ENCODE measurements at places on chromosomes 11 and 22.

GRCh38 chr11:613369-613968 is 2.3 kb downstream of the IRF7 start:
- DNase-seq, result no peak

GRCh38 chr11:77559686-77560401 is 29.9 kb upstream of the AQP11 start:
- no peak for DNase-seq

DNA sequence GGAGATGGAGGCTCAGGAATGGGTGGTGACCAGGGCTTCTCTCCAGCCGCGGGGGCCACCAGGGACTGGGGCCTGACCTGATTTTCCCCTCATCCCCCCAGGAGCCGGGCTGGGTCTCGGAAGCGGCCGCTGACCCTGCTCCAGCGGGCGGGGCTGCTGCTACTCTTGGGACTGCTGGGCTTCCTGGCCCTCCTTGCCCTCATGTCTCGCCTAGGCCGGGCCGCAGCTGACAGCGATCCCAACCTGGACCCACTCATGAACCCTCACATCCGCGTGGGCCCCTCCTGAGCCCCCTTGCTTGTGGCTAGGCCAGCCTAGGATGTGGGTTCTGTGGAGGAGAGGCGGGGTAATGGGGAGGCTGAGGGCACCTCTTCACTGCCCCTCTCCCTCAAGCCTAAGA is 3.8 kb downstream of the ZFPL1 start:
- no peak for DNase-seq

GRCh38 chr11:69104212-69104855 is 51.4 kb upstream of the SMIM38 start:
- no peak for DNase-seq

DNA sequence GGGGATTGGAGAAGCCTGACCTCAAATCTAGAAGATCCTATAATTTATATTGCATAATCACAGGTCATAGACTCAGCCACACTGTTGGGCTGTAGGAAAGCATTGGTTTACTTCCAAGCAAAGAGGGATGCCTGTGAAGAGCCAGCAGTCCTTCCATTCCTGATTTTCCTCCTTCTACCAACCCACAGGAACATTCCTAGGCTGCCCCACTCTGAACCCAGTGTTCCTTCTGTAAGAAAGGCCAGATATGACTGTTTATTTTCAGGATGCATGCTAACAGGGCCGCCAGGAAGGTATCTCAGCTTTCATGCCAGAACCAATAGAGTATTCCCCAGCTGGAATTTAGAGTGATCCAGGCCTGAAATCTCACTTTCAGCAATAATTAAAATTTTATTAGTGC is 197.1 kb downstream of the ETS1 start:
- DNase-seq, result no peak

DNA sequence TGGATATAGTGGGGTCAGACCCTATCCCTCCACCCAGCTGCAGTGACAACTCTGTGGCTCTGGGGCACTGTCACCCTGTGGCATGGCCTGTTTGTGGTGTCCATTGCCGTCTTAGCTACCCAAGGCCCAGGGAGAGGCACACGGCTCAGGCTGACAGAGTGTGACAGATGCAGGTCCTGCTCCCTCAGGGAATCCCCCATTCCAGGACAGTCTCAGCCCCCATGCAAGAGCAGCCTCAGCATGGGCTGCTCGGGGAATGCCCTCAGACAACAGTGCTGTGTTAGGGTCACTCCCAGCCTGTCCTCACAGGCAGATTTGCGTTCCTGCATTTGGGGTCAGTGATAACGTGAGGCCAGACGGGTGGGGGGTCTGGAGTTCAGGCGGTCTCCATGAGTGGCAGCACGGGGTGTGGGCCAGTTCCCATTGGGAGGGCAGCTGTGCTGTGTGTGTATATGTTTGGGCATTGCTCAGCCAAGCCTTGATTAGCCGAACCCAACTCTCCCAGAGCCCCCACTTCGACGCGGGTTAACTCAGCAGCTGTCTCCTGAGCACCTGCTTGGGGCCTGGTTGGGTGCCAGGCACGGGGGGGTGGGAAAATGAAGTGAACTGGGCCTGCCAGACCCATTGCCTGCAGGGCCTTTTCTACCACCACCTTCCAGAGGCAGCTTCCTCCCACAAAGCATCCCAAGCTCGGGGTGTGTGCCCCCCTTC is 5.3 kb upstream of the KCNQ1OT1 start:
- no peak for DNase-seq

DNA sequence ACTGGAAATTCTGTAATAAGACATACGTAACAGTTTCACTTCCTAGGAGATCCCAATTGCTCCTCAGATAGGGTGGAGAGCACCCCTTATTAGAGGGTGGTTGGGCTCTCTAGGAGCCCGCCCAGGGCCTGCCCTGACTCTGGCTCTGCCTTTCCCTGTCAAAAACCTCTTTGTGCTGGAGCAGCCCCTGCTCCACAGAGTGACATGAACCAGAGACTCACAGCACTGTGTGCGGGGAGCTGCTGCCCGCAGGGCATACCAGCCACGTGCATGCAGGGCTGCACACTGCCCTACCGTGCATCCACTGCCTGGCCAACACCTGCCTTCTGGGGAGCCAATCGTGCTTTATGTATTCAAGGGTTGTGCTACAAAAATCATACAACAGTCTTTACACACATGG is 24.3 kb downstream of the KCNQ1OT1 start:
- DNase-seq, result peak; percentile 44

DNA sequence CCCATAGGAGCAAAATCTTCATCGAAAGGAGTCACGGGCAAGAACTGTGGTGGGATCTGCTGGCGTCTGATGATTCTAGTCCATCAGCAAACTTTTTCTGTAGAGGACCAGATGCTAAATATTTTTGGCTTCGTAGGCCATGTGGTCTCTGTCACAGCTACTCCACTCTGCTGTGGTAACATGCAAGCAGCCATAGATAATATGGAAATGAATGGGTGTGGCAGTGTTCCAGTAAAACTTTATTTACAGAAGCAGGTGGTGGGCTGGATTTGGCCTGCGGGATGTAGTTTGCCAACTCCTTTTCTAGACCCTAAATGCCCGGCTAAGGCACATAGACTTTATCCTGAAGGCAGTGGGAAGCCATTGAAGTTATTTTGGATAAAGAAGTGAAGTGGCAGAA is 32.9 kb downstream of the BMAL1 start:
- DNase-seq, result no peak

GRCh38 chr11:110435780-110436717 is 6.3 kb downstream of the FDX1 start:
- DNase-seq, result no peak

DNA sequence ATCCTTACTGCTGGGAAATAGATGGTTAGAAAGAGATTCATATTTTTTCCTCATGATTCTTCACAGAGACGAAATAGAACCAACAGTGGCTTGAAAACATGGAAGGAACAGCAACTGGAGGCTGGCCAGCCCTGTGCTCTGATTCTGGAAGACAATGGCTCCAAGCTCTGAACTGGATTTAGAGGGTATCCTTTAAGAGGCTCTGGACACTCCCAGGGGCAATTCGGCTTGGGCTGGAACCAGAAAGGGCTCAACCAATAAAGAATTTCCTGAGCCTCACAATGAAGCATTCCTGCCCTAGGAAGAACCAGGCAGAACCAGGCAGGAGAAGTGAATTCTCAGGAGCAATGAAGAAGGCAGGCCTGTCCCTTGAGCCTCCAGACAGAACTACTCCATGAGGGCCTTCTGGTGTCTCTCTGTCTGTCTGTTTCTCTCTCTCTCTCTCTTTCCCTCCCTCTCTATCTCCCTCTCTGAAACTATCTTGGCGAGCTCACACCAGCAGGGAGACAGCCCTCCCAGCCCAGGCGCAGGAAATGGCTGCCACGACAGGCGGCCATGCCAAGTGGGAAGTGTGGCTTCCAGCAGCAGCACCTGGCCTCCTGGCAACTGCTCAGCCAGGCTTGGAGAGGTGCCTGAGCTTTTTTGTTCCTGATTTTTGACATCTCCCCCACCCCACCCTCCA is 93.3 kb downstream of the RCN1 start:
- no peak for DNase-seq

DNA sequence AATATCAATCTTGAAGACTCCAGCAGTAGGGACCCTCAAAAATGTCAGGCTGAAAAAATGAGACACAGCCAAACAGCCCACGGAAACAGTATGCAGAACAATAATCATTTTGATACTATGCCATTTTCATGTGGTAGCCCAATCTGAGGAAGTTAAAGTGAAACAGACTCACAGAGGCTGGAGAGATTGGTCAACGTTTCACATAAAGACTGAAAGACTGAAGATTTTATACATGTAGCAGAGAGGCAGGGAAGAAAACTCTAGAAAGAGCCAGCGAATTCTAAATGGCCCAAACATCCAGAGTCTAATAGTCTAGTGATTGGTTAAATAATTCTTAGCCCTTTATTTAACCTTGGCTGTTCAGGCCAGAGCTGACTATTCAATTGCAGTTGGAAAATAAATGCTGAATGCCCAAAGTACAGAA is 49.4 kb downstream of the MAML2 start:
- no peak for DNase-seq

DNA sequence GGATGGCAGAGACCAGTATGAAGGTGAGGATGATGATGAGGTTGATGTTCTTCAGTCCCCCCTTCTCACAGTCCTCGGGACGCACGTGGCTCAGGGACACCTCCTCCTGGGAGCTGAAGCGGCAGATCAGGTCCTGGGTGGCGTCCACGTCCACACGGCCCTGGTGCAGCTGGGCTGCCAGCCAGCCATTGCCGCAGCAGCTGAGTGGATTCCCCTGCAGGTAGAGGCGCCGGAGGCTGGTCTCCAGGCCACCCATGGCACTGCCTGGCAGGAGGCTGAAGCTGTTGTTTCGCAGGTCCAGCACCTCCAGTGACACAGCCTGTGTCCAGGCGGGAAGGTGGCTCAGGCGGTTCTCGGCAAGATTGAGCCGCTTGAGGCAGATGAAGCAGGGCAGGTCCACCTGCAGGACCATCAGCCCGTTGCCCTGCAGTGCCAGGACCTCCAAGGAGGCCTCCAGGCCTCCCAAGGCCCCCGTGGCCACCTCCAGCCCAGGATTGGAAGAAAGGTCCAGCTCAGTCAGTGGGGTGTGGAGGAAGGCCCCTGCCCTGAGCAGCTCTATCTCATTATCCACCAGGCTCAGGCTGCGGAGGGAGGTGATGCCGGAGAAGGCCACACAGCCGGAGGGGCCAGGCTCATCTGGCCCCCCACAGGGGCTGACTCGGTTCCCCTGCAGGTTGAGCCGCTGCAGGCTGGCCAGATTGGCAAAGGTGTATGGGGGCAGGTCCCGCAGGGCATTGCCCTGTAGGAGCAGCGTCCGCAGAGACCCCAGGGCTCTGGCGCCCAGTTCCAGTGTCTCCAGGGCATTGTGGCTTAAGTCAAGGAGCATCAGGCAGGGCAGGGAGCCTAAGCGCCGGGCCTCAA is 10.6 kb downstream of the LRRC32 start:
- DNase-seq, result no peak

- DNase-seq, result no peak
Observed at GRCh38 chr11:47271328-47271727, 1.4 kb downstream of the MADD start.

DNA sequence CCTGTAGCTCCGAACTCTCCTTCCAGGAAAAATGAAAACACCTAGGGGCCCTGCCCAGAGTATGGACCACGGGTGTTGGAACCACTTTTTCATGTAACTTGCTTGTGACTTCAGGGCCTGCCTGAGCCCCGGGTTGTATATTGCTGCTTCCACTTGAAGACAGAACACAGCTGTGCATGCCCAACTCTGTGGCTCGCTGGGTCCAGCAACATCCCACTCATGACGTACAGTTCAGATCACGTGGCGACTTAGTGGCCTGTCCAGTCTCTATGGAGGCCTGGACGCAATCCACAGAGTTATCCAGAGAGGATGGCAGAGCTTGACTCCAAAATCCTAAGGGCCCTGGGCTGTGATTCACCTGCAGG is 6.8 kb downstream of the C11orf21 start:
- DNase-seq, result no peak

DNA sequence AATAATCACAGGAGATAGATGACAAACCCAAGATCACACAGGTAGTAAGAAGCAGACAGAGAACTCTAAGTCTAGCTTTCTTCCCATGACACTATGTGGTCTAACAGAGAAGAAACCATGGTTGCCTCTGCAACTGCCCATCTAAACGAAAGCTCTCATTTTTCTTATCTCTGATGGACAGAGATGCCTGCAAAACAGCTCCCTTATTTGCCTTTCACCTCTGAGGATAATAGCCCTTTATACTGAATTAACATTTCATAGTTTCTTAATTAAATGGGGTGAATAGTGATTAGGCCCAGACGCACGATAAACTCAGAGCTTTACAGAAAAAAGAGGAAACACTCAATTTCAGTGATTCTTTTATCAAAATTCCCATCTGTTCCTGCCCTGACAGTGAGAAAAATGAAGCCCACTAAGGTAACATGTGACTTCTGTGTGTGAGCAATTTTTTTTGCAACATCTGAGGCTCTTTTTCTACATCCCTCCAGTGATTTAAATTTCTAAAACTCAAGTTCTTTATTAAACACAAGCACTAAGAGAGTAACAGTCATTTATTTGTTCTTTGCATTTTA is 24.6 kb downstream of the OR2AG2 start:
- no peak for DNase-seq

DNA sequence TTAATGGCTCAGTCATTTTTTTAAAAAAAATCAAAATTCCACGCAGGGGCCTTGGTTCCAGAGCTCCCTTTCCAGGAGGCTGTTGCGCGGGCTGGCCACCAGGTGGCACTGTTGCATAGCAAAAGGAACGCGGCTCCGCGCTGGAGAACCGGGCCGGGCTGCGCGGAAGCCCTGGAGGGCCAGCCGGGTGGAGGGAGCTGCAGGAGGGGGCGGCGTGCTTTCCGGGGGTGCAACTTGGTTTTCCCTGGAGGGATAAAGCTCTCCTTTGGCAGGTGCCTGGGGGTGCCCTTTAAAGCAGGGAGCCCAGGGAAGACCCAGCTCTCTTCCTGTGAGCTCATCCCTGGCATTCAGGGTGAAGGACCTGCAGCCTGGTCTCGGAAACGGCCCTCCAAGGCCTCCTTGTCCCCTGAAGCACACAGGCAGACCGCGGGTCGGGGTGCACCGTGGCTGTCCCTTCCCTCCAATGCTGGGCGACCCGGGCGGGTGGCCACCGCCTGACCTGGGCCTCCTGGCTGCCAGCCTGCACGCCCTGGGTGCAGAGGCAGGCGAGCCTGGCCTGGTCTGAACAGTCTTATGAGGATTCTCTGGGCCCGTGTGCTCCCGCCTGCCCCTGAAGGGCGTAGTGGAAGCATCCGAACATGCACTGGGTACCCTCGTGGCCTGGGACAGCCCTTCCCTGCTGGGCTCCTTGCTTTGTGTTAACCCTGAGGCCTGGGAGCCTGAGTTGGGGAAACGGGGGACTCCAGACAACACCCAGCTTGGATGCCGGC is 23.4 kb downstream of the KRTAP5-5 start:
- DNase-seq, result peak; percentile 96

DNA sequence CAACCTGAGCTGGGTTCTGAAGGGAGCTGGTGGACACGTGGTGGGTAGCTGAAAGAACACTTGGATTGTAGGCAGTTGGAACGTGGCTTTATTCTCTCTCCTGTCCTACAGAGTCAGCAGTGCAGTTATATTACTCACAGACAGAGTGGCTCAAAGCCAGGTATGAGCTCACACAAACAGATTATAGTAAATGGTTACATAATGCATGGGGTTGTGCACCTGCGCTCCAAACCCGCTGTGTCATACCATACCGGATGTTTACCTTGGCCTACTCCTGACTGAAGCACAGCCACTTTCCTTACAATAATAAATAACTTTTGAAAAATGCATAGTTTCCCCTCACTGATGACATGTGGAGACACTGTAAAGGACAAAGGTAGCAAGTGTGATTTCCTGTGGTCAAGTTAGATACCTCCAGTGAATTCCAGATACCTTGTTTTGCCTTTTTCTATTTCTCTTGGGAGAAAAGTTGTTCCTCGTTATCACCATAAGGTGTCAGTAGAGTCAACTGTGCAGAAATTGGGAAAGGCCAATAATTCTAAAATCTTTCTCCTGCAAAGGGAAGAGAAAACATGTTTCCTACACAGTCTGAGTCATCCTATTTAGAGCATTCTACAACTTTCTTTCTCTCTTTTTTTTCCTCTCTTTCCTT is 13.5 kb downstream of the MS4A6A start:
- DNase-seq, result no peak

Measured in mesothelial cell of epicardium (in vitro differentiated cells).